Endodermal cell (in vitro differentiated cells): ENCODE measurements at places on chromosomes 12 and 14. TPM values are rescaled to one million over a fixed set of nuclear protein-coding genes. Genes with fewer than 3 reads are reported as not detected.
A peak's percentile ranks its signal among the peaks of the same experiment; 100 is the strongest.

The AMDHD1 gene
- total RNA-seq: 0.49 to 0.71 TPM (median 0.65 TPM) in 3 replicates

DNA sequence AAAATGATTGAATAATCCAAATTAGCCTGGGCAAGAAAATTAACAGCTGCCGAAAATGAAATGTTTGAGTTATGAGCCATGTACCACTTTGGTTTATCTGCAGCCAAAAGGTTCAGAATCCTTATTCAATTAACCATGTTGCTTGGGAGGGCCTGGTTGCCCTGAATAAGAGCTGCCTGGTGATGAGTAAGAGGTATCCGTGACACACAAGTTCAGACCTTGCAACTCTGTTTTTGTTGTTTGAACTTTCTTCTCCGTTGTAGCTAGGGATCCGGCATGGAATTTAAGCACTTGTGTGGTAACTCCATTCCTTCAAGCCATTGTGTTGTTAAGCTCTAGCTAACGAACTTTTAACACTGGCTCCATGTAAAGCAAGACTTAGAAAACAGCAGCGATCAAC, 35.7 kb downstream of the FOXA1 start:
- no peak overlapping the region for H3K27ac ChIP-seq
- no peak for DNase-seq
- no peaks in the 10 kb centered on the region for H3K27me3 ChIP-seq
- H3K4me3 ChIP-seq: peak overlapping the region; percentile 43
- H3K4me1 ChIP-seq: peaks cover 3% of the 10 kb centered on the region

DNA sequence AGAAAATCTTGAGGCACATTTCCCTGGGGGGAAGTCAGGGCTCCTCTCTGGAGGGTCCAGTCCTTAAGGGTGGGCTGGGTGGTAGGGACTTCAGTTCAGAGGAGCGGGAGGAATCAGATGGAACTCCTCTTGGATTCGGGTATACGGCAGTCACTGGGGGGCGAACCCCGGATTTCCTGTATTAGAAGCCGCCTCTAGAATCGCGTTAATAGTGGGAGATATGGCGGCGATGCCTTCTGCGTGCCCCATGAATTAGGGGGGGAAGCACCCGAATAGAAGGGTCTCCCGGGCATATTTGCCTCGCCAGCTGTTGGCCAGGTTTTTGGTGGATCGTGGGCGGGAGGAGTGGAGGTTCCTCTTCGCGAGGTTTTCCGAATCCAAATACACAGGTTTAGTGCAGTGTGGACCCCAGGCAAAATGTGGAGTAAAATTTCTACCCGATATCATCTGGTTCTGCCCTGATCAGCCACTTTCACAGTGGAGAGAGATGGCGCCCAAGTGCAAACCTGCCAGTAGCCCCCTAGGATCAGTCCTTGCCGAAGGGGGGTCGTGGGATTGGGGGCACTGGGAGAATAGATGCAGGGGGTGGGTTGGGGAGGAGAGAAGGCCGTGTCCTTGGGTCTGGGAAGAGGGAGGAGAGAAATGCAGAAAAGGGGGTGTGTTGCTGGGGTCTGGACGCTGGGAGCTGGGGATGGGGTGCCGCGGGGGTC, 628 bp downstream of the MEG3 start:
- H3K36me3 ChIP-seq: no peaks in the 10 kb centered on the region
- H3K4me3 ChIP-seq: no peak overlapping the region
- peaks cover 11% of the 10 kb centered on the region for H3K4me1 ChIP-seq
- no peak for DNase-seq
- no peak overlapping the region for H3K27ac ChIP-seq

GRCh38 chr12:131913666-131914065, 15.4 kb upstream of the PUS1 start:
- no peak overlapping the region for H3K4me3 ChIP-seq
- no peaks in the 10 kb centered on the region for H3K27me3 ChIP-seq
- DNase-seq: no peak
- no peak overlapping the region for H3K27ac ChIP-seq
- H3K4me1 ChIP-seq: no peaks in the 10 kb centered on the region
- H3K36me3 ChIP-seq: peaks cover 28% of the 10 kb centered on the region

The NT5DC3 gene
- 22.7 and 24.2 TPM in 2 replicates for total RNA-seq

- H3K4me1 ChIP-seq: peaks cover 27% of the 10 kb centered on the region
- no peaks in the 10 kb centered on the region for H3K27me3 ChIP-seq
These were observed 11.1 kb upstream of the INF2 start for GRCh38 chr14:104678346-104678745.

The PPP1R3E gene
- total RNA-seq: 6.1 to 22.9 TPM (median 6.5 TPM) in 3 replicates

GRCh38 chr12:103698752-103699560, 111.9 kb downstream of the STAB2 start:
- H3K36me3 ChIP-seq: no peaks in the 10 kb centered on the region
- no peak overlapping the region for H3K4me3 ChIP-seq
- H3K27ac ChIP-seq: no peak overlapping the region
- H3K4me1 ChIP-seq: no peaks in the 10 kb centered on the region
- peaks cover 4% of the 10 kb centered on the region for H3K27me3 ChIP-seq
- DNase-seq: no peak

The KLRB1 gene
- total RNA-seq: not detected in 2 replicates

The RNASE4 gene
- total RNA-seq: 1.6 to 7.4 TPM (median 4.2 TPM) in 3 replicates

- no peak overlapping the region for H3K27ac ChIP-seq
- H3K36me3 ChIP-seq: no peaks in the 10 kb centered on the region
- DNase-seq: peak; percentile 89
- H3K27me3 ChIP-seq: peaks cover 72% of the 10 kb centered on the region
- no peaks in the 10 kb centered on the region for H3K4me1 ChIP-seq
These were observed 11.6 kb downstream of the TMEM30B start for GRCh38 chr14:61269321-61270083.

DNA sequence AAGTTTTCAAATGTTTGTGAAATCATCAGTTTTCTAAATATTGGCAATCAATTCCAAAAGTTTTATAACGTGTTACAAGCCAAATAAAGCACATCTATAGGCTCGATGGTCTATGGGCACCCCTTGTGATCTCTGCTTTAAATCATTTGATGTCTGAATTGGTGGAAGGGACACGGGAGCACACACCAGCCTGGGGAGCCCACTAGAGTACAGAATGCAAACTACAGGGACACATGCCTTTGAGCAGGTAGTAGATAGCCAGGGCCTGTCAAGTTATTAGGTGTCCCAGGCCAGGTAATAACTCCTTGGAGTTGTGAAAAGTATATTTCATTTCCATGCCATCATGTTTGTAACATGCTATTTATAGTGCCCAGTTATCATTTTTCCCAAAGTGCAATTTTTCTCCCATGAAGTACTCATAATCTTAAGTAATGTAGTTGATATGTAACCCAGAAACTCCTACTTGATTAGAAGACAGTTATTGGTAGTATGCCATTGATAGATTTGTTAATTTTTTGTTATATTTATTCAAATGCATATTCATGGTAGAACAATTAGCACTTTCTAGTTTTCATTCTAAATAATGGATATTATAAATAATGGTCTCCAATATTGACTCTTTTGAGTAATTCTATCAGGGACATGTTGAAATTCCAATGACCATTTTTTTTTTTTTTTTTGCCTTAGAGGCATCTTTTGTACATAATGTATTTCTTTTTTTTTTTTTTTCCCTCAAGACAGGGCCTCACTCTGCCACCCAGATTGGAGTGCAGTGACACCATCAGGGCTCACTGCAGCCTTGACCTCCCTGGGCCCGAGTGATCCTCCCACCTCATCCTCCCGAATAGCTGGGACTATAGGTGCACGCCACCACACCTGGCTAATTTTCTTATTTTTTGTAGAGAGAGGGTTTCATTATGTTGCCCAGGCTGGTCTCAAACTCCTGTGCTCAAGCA, 96.9 kb upstream of the FGD4 start:
- no peak overlapping the region for H3K4me3 ChIP-seq
- no peak overlapping the region for H3K27ac ChIP-seq
- no peaks in the 10 kb centered on the region for H3K36me3 ChIP-seq
- peaks cover 2% of the 10 kb centered on the region for H3K4me1 ChIP-seq

GRCh38 chr14:36442824-36443241, 77.2 kb downstream of the NKX2-1 start:
- H3K27me3 ChIP-seq: peaks cover 31% of the 10 kb centered on the region
- peak overlapping the region; percentile 43 for H3K4me3 ChIP-seq
- DNase-seq: peak; percentile 53
- H3K27ac ChIP-seq: no peak overlapping the region
- peaks cover 13% of the 10 kb centered on the region for H3K4me1 ChIP-seq

DNA sequence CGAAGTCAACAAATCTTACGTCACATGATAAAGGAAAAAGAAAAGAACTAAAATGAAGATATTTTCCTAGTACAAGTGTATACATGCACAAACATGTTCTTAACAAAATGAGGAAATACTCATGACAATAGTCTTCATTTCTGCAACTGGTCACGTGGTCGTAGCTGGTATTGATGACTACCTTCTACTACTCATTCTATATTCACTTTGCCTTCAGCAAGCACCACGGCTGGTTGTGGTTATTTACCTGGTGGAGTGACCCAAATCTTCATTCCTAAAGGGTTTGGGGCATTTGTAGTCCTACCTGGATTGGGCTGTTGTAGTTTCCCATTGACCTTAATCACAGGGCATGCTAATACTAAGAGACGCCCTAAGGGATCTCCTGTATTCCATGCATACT, 51.2 kb downstream of the FIGNL2 start:
- H3K27me3 ChIP-seq: no peaks in the 10 kb centered on the region
- H3K36me3 ChIP-seq: peaks cover 9% of the 10 kb centered on the region
- no peak overlapping the region for H3K4me3 ChIP-seq
- H3K4me1 ChIP-seq: no peaks in the 10 kb centered on the region
- no peak for DNase-seq

GRCh38 chr14:49959822-49960408, 67.0 kb downstream of the ARF6 start:
- H3K4me3 ChIP-seq: no peak overlapping the region
- no peaks in the 10 kb centered on the region for H3K4me1 ChIP-seq
- DNase-seq: peak; percentile 20

DNA sequence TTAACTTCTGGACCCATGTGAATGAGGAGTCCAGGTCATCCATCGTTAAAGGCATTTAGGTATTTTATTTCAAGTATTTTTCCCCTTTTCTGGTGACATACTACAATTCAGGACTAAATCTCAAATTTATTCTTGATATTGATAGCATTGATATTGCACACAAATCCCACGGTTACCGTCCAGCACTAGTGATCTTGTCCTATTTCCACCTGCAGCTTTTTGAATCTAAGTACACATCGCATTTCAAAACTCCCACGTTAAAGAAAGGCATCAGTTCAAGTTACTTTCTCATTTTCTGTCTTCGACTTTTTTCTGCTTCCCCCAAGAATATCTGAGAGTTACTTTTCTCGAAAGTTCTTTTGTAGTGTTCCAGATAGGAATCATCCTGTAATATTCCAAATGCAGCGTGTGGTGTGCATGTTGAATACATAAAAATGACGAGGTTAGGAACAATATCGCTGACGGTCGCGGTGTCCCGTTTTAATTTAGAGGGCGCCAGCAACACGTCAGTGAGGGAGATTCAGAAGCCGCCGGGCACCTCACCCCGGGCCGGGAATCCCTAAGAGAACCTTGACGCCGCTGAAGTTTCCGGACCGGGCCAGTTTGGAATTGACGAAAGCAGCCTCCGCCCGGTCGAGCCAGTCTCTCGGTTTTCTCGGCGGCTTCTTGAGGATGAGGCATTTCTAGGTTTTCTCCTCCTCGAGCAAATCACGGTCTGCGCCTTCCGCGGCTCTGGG, 569 bp upstream of the RGS6 start:
- peaks cover 40% of the 10 kb centered on the region for H3K27me3 ChIP-seq
- no peaks in the 10 kb centered on the region for H3K36me3 ChIP-seq
- H3K27ac ChIP-seq: no peak overlapping the region

DNA sequence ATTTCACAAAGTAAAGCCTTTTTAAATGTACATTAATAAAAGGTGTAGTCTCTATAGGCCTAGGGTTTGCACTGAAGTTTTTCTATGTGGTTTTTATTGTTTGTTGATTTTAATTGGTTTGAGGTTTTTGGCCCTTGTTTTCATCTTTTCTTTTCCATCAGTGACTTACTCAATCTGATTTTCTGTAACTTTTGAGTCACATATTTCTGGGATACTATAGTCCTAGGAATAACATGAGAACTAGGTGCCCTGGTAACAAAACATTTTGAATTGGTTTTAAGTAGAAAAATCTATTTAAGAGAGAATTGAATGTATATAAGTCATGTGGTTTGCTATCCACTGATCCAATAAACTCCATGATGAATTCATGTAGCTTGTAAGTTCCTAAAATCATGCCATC, 311.9 kb downstream of the CEP128 start:
- no peak overlapping the region for H3K4me3 ChIP-seq
- no peaks in the 10 kb centered on the region for H3K36me3 ChIP-seq
- no peak for DNase-seq
- H3K27me3 ChIP-seq: no peaks in the 10 kb centered on the region
- H3K27ac ChIP-seq: no peak overlapping the region

- H3K27ac ChIP-seq: no peak overlapping the region
- no peaks in the 10 kb centered on the region for H3K27me3 ChIP-seq
- H3K4me1 ChIP-seq: no peaks in the 10 kb centered on the region
- DNase-seq: no peak
- peaks cover 69% of the 10 kb centered on the region for H3K36me3 ChIP-seq
These were observed 14.1 kb downstream of the CMAS start for GRCh38 chr12:22059976-22060647.

GRCh38 chr12:3098436-3098835, 21.3 kb downstream of the TSPAN9 start:
- no peak overlapping the region for H3K27ac ChIP-seq
- no peaks in the 10 kb centered on the region for H3K36me3 ChIP-seq
- DNase-seq: no peak
- no peaks in the 10 kb centered on the region for H3K27me3 ChIP-seq
- no peak overlapping the region for H3K4me3 ChIP-seq
- H3K4me1 ChIP-seq: no peaks in the 10 kb centered on the region

DNA sequence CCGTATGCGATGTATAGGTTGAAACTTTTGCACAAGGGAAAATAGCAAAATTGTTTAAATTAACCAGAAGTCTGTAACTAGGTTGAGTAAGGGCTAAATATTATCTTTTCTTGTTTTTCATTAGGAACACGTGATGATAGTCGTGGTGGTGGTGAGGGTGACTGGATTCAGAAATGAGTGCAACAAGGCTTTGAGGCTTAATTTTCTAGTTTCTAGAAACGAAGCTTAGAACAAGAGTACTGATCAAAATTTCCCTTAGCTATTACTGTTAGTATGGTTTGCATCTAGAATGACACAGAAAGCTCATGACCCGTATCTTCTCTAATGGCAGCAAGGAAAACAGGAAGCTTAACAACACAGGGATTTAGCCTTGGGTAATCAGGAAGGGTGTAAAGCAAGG, 7.0 kb downstream of the SLIRP start:
- no peak overlapping the region for H3K27ac ChIP-seq
- no peak for DNase-seq
- no peak overlapping the region for H3K4me3 ChIP-seq
- H3K36me3 ChIP-seq: peaks cover 85% of the 10 kb centered on the region
- no peaks in the 10 kb centered on the region for H3K4me1 ChIP-seq
